Spleen (tissue), 13 donors: ENCODE measurements at places on chromosomes 4 and X. TPM values are rescaled to one million over a fixed set of nuclear protein-coding genes. Genes with fewer than 3 reads are reported as not detected.

Gene DDX53
- not detected for total RNA-seq

Gene TMPRSS11F
- total RNA-seq, result not detected

Gene DGAT2L6
- not detected for total RNA-seq

Gene FABP2
- total RNA-seq, result not detected

Gene CPE
- total RNA-seq, result 5.2 TPM

Gene GC
- total RNA-seq, result not detected

Gene CDKL5
- 4.4 TPM for total RNA-seq

Gene RAB41
- total RNA-seq, result not detected

Gene BEX3
- total RNA-seq, result 50.4 TPM

Gene PCDH10
- total RNA-seq, result not detected

Gene IQCM
- not detected for total RNA-seq

Gene MTNR1A
- total RNA-seq, result not detected

Gene EDNRA
- 14.6 TPM for total RNA-seq

Gene AFM
- not detected for total RNA-seq

Gene CENPVL3
- total RNA-seq, result not detected

- DNase-seq, result no peak
These were observed 37.9 kb downstream of the KLHL34 start for GRCh38 chrX:21620234-21620633.

DNA sequence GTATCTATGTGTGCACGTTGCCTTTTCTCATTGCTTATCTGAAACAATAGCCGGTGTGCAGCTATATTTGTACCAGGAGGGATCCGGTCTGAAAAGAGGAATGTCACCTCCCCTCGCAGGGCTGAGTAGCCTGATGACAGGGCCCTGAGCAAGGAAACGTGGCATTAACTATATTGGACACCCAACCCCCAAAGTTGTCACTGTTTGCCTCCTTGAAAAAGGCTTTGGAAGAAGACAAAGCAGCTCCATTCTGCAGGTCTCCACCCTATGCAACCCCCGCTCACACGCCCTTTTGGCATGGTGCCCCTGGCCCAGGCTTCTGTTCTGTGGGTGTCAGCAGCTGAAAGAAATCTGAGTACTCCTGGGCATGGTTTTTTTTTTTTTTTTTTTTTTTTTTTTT lies 8.2 kb downstream of the PRRG3 start:
- no peak for DNase-seq

GRCh38 chr4:76811604-76812412 lies 86.1 kb downstream of the SOWAHB start:
- no peak for DNase-seq

GRCh38 chr4:76856243-76857073 lies 41.5 kb downstream of the SOWAHB start:
- DNase-seq, result no peak

DNA sequence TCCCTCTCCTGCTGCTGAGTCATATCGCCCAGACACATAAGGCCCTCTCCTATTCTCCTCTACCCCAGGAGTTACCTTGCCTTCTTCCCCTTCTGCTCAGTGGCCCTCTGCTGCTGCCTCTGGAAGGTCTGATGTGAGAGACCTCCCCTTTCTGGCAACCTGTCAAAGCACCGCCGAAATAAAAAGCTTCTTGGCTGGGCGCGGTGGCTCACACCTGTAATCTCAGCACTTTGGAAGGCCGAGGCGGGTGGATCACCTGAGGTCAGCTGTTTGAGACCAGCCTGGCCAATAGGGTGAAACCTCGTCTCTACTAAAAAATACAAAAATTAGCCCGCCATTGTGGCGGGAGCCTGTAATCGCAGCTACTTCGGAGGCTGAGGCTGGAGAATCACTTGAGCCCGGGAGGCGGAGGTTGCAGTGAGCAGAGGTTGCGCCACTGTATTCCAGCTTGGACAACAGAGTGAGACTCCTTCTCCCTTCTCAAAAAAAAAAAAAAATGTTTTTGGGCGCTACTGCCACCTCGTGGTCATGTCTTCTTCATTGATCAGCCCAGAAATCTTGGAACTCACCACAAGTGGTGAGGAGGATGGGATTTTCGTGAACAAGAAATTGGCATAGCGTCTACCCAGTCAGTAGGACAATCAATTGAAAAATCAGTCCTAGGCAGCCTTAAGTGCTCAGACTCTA lies 8.6 kb upstream of the ZXDA start:
- no peak for DNase-seq

DNA sequence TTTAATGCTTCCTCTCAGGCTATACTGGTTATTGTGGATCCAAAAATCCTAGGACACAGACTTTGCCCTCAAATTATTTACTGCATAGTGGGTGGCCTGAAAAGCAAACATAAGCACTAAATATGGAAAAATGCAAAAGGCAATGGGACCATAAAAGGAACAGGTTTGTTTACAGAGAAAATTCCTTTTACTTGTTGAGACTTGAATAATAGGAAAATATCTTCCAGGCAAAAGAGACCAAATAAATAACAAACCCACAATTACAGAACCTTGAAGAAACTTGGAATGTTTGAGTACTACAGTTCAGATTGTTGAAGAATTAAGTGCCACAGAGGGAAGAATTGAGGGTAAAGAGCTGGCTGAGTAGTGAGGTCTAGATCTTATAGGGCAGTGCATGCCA lies 711.0 kb downstream of the C4orf33 start:
- DNase-seq, result no peak

GRCh38 chr4:140947506-140947905 lies 185.8 kb downstream of the RNF150 start:
- no peak for DNase-seq

GRCh38 chr4:32030406-32030805 lies 1310.2 kb downstream of the PCDH7 start:
- no peak for DNase-seq

DNA sequence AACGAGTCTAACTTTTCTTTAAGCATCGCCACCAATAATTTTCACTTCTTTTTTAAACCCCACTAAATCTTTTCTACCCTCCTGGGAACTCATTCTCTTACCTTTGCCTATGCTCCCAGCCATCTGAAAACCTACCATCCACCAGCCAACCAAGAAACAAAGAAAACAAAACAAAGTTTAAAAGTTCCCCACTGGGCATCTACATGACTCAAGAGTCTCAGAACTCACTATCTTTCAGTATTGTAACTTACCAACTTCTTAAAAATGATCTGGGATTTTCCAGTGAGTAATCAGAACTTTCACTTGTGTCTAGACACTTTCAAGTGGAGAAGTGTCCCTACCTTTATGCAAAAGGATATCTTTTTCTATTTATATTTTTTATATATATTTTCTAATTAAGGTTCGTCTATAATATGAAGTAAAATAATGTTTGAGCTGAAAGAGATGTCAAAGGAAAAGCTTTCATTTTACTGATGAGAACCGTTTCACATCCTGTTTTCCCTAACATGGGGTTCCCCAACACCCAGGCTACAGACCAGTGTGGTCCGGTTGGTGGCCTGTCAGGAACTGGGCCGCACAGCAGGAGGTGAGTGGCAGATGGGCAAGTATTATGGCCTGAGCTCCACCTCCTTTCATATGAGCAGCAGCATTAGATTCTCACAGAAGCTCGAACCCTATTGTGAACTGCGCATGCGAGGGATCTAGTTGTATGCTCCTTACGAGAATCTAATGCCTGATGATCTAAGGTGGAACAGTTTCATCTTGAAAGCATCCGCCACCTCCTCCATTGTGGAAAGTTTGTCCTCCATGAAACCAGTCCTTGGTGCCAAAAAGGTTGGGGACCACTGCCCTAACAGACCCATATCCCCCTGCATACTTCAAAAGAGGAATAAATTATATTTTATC lies 9.8 kb upstream of the TIGD2 start:
- peak; percentile 59 for DNase-seq

DNA sequence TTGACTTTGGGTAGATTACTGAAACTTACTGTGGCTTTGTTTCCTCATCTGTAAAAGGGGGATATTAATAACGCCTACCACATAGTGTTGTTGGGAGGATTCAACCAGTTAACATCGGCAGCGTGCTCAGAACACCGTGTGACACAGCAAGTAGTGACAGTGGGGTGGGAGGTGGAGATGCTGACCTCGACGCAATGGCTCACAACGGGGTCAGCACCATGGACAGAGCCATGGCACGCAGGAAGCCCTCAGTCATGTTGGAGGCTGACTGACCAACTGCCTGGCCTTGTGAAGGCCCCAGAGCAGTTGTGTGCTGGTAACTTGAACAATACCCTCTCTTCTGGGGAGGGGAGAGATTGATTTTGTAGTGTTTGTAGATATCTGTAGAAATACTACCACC lies 93.2 kb downstream of the WFS1 start:
- no peak for DNase-seq

DNA sequence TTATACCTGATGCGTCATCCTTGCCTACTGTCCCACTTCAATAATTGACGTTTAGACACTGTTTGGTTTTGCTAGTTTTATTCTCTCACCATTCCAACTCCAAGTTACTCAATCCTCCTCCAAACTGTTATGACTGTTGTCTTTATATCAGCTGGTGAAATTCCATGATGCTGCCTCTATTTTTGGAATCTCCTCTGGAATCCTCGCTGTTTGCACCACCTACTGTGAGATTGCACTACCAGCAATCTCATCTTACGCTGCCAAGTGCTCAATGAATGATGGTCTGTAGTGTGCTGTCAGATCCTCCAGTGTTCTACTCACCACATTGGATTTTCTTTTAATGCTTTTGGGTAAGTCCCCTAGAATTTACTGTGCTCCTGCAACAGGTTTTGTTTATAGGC lies 13.2 kb upstream of the PCDH18 start:
- DNase-seq, result no peak

GRCh38 chr4:148441986-148442831 lies at the start of gene NR3C2:
TSS of gene NR3C2 (minus strand) at chr4:148442414.
- DNase-seq, result peak; percentile 98

DNA sequence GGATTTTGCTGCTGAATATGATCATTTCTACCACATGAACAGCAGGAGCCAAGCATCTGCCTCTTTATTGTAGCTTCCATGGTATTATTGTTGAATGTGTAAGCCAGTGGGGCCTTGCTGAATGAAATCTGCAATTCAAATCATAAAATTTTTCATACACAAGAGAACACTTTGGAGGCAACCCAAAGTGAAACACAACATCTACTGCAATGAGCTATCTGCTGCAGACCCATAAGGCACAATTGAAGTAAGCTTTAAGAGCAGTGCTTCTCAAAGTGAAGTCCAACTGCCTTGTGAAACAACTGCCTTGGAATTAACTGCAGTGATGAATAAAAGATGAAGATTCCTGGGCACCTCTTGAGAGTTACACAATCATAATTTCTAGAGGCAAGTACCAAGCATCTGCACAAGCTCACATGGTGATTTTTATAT lies 626.3 kb upstream of the INTU start:
- no peak for DNase-seq
